ENCODE measurements at places on chromosomes 3 and 15. TPM values are rescaled to one million over a fixed set of nuclear protein-coding genes. Genes with fewer than 3 reads are reported as not detected.

Gene SCAANT1
- 0.53 TPM for polyA plus RNA-seq

Gene CNTN4
- 33.1 TPM for polyA plus RNA-seq

Gene FETUB
- not detected for polyA plus RNA-seq

Gene TGM5
- not detected for polyA plus RNA-seq
